ENCODE measurements at places on chromosomes 5 and 9.

DNA sequence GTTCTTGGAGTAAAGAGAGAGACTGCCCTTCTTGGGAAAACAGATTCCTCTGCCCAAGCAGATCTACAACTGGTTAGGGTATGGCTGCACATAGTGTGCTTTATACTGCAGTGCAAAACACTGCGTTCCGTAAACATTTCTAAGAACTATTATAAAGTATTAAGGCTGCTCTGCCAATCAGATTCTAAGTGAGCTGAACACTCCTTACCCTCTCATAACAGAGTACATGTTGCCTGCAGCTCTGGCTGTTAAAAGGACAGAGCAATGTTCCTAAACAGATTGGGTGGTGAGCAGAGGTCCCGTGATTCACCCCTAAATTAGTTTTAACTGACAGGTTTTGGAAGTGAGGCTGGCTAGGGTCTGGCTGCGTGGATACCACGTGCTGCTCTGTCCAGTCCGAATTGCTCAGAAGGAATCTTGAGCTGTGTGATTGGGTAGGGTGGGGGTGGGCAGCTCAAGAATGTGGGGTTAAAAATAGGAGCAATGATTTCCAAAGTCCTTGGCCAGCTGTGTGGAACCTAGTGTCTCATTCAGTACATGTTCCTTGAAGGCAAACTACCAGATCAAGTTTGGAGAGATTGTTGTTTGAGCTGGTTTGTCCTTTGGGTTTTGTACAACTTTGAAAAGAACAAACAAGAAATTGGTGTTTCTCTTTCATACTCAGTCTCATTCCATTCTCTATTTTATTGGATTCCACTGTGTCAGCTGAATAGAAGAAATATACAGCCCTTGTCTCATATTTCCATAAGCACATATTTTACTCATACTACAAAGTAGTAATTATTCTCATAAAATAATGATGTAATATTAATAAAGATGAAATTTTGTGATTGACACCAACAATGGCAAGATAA, 497.6 kb upstream of the CD180 start:
- no peak for DNase-seq

DNA sequence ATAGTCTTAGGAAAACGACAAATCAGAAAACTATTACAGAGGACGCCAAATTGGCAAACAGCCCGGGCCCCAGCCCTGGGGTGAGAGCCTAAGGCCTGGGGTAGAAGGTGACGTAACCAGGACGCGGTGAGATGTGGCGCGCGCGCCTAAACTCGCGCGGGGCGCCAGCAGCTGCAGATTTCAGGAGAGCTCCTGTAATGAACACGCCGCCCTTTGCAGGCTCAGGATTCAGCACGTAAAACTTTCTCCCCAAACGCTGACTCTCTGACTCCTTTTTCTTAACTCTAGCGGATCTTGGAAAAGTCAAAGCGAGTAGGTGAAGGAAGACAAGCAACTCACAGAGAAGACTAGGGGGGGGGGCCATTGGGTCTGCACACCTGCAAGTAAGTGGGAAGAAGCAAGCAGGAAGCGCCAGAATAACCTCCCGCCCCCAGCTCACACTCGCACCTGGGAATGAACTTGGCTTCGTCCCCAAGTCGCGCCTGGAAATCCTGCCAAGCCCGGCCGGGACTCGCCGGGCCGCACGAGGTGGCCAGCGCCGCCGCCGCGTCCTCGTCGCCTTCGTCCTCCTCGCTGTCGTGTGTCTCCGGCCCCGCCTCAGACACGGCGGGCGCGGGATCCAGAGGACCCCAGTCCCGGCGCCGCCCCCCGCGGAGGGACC, 822 bp downstream of the RASEF start:
- no peak for DNase-seq

DNA sequence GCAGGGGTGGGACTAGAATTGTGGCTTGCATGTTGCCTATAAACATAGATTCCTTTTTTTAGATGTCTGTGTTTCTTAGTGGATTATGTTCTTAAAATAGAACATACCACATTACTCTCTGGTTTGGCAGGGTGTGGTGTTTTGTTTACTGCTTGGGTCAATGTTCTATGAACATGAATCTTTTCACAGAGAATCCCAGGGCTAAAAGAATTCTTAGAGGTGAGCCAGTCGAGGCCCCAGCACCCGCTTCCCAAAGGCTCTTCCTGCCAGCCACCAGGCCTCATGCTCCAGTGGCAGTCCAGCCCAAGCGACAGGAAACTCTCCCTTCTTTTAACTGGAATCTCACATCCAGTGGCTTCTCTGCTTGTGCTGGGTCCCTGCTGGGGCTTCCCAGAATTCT, 126.6 kb downstream of the C9orf152 start:
- no peak for DNase-seq

DNA sequence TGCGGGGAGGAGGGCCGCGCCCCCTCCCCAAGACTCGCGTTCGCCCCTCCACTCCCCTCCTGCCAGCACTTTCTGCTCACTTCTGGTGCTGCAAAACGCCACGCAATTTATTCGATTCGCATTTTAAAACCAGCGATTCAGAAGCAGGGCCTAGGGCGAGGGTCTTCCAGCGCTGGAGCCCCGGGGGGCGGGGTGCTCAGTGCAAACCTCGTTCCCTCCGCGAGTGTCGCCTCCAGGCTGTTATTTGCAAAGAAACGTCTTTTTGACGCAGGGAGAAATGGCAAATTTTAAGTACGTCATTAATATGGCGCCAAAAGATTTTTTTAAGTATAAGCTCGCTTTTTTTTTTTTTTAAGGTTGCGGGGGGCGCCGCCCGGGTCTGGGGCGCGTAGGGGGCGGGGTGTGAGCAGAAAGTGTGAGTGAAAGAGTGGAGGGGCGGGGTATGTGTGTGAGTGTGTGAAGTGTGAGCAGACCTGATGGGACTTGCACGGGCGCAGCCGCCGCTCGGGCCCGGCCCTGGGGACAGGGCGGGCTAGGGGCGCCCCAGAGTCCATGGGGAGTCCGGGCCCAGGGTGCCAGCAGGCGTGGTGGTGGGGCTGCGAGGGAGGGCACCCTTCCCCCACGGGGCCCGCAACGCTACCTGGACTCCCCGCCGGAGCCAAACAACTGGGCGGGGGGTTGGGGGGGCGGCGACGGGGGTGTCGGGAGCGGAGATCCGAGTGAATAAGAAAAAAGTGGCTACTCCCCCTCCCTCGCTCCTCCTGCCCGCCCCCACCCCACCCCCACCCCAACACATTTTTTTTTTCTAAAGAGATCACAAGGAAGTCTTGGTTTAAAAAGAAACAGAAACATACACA, at the start of gene JADE2:
JADE2 (plus strand) TSS at position 845 of the 857 bp plus-strand sequence. CDS start 10,188 bp downstream, outside the sequence.
- DNase-seq = peak; percentile 58

GRCh38 chr5:170633235-170634081, 129.6 kb downstream of the KCNIP1 start:
- no peak for DNase-seq

DNA sequence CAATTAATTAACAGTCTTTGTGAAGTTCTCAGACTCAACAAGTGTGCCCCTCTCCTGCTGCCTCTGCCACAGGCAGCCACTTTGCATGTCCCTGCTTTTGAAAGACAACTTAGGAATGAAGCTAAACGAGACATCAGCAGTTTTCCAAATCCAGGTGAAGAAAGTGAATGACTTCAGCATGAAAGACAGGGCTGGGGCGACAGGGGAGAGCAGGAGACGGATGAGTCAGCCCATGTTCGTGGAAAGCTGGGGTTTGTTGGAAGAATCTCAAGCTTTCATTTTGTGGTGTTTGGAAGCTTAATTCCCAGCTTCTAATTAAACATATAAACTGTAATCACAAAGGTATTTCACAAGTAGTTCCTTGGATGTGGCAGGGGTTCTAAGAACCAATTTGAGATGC, 207.8 kb upstream of the MAP3K1 start:
- DNase-seq = no peak

DNA sequence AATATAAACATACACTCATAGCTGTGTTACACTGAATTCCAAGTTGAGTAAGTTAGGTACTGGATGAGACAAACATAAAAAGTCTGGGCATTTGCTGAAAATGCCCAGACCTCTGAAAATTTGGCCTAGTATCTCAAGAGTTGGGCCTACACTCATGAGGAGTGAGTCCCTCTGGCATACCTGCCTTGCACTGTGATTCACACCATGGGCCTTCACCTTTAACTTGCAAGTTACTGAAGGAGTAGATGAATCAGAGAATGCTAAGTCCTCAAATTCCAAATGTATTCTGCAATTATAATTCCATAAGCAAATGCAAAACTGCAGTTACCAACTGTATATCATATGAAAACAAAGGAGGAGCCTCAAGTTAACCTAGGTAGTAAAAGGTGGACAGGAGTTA, 32.3 kb upstream of the C9orf40 start:
- no peak for DNase-seq

GRCh38 chr5:102561894-102562760, 63.3 kb upstream of the SLCO6A1 start:
- DNase-seq = no peak

Data from T-helper 2 cell (primary cell).